Stomach (tissue), 19 donors: ENCODE measurements at places on chromosomes 7 and 10. TPM values are rescaled to one million over a fixed set of nuclear protein-coding genes. Genes with fewer than 3 reads are reported as not detected.

Gene ADCY1
- total RNA-seq, result 1.5 TPM

Gene NPTX2
- 1.4 TPM for total RNA-seq

Gene PDGFA
- total RNA-seq, result 93.0 TPM

Gene PRR15
- total RNA-seq, result 9.9 TPM

Gene TCERG1L
- total RNA-seq, result 0.18 TPM

Gene DNAJB12
- total RNA-seq, result 2.3 TPM

Gene NAMPT
- 130 TPM for total RNA-seq

Gene NPY4R2
- not detected for total RNA-seq

Gene PPP1R9A
- total RNA-seq, result 16.9 TPM

Gene ENKUR
- total RNA-seq, result 4.9 TPM

Gene CDNF
- total RNA-seq, result 212 TPM

GRCh38 chr10:11653758-11654471 lies 42.5 kb upstream of the USP6NL start:
- DNase-seq, result no peak

- DNase-seq, result no peak
Measured at GRCh38 chr10:44567471-44567870, 182.6 kb upstream of the CXCL12 start.

DNA sequence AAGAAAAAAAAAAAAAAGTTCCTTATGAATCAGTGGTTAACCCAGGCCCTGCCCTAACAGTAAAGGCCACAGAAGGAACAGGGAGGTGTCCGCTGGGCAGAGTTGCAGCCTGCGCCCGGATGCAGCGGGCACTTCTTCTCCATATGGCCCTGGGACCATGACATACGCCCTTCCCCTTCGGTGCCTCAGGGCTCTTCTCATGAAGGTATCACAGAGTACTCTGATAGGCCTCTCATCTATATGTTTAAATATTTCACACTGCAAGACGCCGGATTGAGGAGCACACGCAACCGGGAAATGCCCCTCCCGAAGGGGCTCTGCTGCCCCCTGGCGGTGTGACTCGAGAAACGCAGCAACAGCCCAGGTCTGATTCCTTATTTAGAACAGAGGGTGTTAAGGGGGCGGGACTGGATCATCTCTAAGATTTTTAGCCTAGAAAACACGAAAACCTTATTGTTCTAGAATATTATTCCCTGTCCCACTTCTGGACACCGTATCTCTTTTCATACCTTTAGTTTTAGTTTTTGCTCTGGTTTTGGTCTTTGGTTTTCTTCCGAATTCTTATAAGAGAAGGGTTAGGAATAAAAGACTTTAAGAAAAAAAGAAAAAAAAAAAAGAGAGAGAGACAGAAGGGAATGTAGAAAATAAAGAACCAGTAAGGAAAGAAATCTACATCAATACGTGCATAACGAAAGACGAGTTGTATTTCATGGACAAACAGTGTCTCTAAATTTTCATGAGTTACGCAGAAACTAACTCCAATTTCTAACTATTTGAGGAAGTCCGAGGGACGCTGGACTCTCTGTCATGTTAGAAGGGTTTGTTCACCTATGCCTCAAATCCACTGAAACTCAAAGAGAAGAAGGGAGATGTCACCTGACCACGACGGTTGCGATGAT lies 12.0 kb downstream of the DAGLB start:
- DNase-seq, result peak; percentile 82

DNA sequence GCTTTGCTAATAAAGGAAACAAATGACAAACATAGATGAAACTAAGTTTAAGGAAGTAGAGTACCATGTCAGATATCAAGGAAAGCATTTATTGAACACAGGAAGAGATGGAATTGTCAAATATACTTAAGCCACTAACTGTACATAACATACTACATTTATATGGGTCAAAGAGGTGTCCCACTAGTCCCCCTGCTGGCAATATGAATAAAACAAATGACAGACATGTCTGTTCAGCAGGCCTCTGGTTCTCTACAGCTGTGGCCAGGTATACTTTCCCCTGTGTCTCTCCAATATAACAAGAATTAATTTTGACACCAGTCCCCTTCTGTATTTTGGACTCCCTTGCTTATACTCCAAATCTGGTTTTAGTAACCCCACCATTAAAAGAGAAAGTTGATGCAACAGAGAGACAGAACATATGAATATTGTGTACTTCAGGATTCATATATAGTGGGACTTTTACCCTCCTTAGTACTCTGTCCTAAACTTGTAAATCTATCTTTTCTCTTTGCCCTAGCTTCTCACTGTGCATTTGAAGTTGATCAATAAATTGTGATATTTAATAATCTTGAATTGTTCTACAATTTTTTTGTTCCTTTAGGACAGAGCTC lies 42.9 kb downstream of the CD36 start:
- no peak for DNase-seq

- DNase-seq, result no peak
Measured at GRCh38 chr10:132511121-132512051, 26.2 kb upstream of the INPP5A start.

DNA sequence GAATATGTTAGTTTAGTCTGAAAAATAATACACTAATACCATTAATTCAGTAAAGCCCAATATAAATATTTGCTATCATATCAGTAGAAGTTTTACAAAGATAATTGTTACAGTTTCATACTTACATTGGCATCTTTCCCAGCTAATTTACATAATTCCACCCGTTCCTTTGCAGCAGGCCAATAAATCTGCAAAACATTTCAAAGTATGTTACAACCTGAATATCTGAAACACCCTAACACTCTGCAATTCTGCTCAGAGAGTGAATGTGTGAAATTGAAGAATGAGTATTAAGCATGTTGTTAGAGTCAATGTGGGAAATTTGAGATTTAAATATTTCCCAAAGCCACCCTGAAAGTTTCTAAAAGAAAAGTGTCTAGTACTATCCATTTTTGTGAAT lies 105.5 kb downstream of the SEMA3D start:
- DNase-seq, result peak; percentile 44

DNA sequence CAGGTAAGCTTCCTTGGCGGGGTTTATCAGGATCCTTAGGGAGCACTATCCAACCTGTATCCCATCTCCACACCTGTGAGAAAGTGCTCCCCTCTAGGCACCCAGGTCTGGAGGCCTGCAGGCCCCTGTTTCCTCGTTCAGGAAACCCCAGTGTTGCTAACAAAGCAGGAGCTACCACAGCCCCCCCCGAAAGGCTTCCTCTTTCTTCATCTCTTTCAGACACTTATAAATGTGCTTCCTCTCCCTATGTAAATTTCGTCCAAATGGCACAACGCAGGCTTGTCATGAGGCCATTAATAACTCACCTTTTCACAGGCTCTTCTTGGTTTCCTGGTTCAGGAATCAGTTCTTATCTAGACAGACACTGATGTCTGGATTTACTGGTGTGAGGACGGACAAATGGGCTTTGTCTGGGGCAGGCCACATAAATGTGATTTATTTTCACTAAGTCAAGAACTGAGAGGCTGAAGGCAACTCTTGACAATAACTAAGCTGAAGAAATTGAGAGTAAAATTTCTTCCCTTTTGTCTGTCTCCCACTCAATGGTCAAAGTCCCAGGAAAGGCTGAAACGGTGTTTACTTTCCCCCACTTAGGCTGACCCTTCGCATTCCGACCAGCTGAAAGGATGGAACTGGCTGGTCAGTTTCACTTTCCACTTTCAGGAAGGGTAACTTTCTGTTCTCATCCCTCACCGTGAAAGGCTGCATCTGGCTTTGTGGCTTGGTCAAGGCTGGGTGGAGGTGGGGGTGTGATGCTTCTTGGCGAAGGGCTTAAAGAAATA lies 46.8 kb downstream of the PIK3AP1 start:
- peak; percentile 70 for DNase-seq

GRCh38 chr10:88194041-88194887 lies 330.8 kb downstream of the PTEN start:
- no peak for DNase-seq

DNA sequence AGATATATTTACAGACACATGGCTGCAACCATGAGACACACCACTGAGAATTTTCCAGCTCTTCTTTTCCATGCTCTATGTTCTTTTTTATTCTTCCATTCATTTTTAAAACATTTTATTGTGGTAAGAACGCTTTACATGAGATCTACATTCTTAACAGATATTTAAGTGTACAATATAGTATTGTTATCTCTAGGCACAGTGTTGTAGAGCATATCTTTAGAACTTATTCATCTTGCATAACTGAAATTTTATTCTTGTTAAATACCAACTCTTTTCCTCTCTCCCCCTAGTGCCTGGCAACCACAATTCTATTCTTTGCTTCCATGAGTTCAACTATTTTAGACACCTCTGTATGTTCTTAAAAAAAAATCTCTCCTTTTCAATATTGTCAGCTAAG lies 67.1 kb upstream of the HABP2 start:
- no peak for DNase-seq

GRCh38 chr7:88401009-88401623 lies 94.4 kb upstream of the STEAP4 start:
- DNase-seq, result no peak

- no peak for DNase-seq
Measured at GRCh38 chr10:118028619-118029018, 18.1 kb downstream of the RAB11FIP2 start.

GRCh38 chr7:117711556-117711955 lies 161.7 kb downstream of the CTTNBP2 start:
- no peak for DNase-seq

DNA sequence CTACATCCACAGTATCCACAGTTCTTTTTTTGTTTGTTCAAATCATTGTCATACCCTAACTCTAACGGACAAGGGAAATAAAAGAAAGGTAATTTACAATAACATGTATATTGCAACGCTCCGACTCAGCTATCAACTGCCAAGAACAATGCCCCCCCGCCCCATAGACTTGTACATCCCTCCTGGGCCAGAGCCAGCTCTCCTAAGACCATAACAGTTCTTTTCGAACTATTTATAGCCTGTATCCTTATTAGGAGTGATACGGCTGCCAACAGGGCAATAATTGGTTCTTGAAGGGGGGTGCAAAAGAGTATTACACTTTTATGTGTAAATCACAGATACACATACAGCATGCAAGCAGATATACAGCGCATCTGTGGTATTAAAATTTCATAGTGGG lies 495.7 kb downstream of the GALNT17 start:
- DNase-seq, result peak; percentile 32

DNA sequence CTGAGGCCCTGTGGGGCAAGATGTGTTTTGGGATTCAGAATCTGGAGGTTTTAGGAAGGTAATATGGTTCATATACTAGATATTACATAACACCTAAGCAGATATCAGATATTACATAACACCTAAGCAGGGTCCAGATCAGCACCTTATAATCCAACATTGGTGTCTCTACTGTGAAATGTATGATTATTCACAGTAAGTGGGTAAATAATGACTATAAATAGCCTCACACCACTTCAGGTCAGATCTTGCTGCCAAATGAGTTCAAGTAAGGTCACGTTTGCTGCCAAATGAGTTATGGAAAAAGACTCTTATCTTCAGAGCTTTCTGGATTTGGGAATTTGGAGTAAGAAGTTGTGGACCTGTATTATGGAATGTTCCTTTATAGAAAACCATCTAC lies 14.6 kb downstream of the ADRB1 start:
- DNase-seq, result no peak

GRCh38 chr7:3321206-3321605 lies 20.2 kb downstream of the SDK1 start:
- no peak for DNase-seq

GRCh38 chr7:155992974-155993373 lies 180.7 kb upstream of the SHH start:
- no peak for DNase-seq
